ENCODE measurements at places on chromosomes 4 and X.

GRCh38 chr4:83011689-83012199 lies 1.1 kb upstream of the LIN54 start:
- DNase-seq = peak; percentile 25

DNA sequence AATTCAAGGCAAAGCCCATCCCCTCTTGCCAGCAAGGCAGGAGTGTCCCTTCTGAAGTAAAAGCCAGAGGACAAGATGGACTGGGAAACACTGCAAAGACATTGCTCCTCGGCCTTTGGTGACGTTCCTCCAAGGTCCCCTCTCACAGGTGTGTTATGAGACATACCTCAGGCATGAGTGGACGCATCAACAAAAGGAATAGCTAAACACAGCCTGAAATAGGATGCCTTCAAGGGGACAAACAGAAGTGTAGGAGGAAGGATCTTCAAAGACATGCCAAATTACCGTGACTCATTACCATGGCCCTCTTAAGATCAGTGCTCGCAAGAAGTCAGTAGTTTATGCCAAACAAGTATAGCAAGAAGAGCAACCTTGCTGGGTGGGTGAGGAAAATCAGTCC lies 6.0 kb upstream of the IDS start:
- no peak for DNase-seq

- DNase-seq = no peak
These were observed 172.2 kb downstream of the HHIP start for GRCh38 chr4:144818136-144818535.

DNA sequence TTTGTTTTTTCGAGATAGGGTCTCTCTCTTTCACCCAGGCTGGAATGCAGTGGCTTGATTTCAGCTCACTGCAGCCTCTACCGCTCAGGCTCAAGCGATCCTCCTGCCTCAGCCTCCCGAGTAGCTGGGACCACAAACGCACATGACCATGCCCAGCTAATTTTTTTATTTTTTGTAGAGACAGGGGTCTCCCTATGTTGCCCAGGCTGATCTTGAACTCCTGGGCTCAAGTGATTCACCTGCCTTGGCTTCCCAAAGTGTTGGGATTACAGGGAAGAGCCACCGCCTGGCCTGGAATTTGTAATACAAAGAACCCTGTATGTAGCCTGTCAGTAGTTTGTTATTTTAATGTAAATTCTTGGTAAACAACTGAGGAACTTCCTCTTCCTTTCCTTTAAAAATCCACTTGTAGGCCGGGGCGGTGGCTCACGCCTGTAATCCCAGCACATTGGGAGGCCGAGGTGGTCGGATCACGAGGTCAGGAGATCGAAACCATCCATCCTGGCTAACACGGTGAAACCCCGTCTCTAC lies 119.5 kb downstream of the PHKA2 start:
- DNase-seq = no peak

DNA sequence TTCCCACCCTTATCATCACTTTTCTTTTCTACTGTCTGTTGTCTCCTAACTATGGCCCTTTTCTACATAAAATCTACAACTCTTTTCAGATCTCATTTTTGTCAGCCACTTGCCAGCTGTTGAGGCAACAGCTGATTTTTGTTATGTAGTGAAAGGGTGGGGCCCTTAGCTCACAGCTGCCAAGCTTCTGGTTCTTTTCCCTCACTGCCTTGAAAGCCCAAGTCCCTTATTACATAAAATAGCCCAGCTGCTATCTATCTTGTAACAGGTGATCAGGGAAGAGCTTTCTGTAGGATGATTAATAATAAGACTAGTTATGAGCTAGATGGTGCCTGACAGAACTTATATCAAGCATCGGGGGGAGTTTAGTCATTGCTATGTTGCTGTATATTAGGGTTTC lies 45.9 kb downstream of the ADGRL3 start:
- DNase-seq = no peak

DNA sequence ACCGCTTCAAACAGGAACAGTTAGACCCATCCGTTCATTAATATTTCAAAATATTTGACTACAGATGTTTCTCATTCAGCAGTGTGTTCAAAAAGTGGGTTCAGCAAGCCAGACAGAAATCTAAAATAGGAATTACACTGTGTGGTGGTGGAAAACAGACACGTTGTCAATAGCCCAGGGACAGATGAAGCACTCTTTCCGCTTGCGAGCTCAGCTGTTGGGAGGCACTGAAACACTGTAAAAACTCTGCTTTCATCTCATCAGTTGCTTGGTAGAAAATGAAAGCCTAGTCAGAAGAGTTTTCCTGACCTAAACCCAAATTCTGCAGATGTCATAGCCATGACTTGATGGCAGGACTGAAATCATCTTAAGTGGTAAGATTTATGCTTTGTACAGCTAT lies 38.5 kb downstream of the LRP2BP start:
- DNase-seq = no peak

GRCh38 chr4:54961357-54961975 lies 163.9 kb downstream of the KDR start:
- DNase-seq = no peak

- DNase-seq = no peak
These were observed 197.9 kb downstream of the IL13RA2 start for GRCh38 chrX:114819509-114819908.

GRCh38 chr4:39614487-39615162 lies 24.0 kb downstream of the SMIM14 start:
- DNase-seq = no peak

DNA sequence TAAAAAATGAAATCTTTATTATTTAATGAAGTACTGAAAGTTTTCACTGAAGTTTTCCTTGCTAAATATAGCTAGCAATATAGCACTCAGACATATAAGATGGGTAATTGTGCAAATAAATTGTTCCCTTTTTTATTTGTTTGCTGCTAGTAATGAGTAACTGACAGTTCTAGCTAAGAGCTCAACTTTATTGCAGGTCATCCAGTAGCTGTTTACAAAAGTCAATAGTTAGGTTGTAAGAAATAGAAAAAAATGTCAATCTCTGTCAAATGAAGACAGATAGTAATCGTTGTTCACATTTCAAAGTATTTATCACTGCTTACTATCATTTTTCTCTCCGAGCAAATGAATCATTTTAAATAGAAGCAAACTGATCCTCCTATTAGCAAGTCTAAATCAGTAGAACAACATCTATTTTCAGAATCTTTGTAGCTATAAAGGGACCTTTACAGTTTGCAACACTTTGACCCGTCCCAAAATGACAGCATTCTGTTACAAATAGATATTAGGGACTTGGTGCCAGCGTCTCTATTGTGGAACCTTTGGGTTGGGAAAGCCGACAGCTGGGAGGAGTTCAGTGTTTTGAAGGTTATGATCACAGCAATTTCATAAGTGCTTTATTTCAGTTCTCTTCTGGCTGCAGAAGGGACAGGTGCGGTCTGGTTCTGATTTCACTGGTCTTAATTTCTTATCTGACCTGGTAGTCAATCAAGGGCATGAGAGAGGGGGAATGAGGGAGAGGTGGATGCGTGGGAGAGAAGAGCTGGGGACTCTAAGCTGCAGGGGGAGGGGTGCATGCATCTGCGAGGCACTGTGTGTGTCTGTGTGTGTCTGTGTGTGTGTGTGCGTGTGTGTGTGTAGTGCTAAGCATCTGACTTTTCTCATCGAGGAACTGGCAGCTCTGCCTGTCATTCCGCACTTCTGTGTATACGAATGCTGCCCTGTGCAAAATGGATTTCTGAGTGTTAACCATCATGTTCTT lies 227.9 kb upstream of the PITX2 start:
- DNase-seq = no peak

GRCh38 chrX:111262086-111262485 lies 8.2 kb downstream of the CAPN6 start:
- no peak for DNase-seq

- no peak for DNase-seq
These were observed 10.4 kb upstream of the DRD5 start for GRCh38 chr4:9771034-9771433.

- peak; percentile 9 for DNase-seq
These were observed at the start of gene IGFBP7 for GRCh38 chr4:57109847-57110639. IGFBP7 (minus strand) TSS chr4:57110385; CDS start chr4:57110351, 34 bp downstream.

DNA sequence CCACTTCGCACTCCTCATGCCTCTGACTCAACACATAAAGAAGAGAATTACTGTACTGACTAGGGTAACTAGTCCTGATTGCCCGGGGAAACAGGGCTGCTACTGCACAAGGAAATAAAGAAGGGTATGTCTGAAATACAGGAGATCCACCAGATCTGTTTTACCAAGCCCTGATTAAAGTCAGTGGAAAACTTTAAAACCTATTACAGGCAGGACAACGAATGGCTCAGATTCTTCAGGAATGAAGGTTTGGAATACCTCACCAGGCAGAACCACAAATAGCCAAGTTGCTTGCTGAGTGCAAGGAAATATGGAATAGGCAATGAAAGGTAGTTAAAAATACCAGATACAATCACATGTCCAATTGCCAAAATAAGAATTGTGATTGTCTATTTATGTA lies 17.3 kb downstream of the LAMTOR3 start:
- no peak for DNase-seq

DNA sequence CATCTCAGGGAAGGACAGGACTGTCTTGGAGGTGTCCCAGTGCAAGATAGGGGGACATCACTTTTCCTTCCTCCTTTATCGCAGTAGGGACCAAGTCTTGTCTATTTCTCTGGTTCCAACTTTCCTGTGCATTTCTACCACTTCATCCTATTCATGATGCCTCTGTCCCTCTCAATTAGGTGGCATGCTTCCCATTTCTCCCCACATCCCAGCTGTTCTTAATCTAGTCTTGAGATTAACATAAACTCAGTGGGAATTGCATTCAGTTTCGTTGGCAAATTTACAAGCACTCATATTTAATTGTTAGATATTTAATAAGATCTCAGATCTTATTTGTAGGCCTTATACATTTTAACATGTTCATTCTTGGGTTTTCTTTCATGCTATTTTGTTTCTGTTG lies 15.7 kb upstream of the ODAM start:
- DNase-seq = no peak

DNA sequence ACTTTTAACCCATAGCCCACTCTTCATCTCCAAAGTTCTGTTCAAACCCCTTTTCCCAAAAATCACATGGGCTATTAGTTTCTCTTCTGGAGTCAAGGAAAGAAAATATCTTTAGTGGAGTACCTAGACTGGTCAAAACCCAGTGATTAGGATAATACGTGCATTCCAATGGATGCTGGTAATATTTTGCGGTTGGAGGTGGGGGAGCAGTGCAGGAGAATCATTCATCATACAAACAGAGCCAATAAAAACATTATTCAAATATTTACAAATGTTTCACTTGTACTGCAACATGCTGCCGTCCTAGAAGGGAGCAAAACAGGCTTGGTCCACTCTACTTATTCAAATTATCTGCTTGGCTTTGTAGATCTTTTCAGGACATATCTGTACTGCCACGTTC lies 57.2 kb upstream of the RAB9B start:
- DNase-seq = no peak

GRCh38 chr4:173237152-173237551 lies 68.5 kb downstream of the GALNT7 start:
- DNase-seq = no peak

DNA sequence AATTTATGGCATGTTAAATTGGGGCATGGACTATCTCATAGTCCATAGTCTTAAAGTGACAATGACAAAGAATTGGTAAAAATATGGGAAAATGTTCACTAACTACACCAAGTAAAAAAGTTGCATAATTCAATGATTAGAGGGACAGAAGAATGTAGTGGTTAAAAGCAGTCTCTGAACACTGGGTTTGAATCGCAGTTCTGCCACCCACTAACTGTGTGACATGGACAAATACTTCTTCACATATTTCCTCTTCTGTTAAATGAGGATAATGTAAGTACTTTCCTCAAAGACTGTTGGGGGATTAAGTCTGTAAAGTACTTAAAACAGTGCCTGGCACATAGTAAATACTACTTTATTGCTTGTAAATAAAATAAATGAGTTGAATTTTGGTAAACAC lies 15.3 kb downstream of the COQ2 start:
- DNase-seq = no peak

- no peak for DNase-seq
These were observed 14.2 kb upstream of the CPE start for GRCh38 chr4:165364452-165365080.

- no peak for DNase-seq
These were observed 326.6 kb upstream of the F9 start for GRCh38 chrX:139203651-139204570.

DNA sequence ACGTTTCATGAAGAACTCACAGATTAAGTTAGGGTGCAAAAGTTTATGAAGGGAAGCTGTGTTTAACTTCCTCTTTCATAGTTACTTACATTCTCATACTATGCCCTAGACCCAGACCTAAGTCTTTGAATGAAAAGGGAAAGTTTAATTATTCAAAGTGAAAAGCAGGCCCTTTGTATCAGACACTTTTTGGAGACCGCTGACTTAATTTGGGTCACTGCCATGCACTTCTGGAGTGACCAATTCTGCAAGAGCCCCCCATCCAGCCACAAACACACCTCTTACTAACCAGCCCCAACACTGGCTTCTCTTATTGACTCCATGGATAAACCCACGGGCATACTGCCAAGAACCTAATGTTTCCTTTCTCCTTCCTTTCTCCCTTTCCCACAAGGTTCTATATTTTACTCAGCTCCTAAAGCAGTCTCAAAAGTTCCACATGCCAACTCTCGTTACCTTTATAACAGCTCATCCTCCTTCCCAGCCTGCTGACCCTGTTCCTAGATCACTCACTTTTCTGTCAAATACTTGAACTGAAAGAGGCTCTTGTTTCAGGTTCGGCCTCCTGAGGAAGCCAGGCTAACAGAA lies 34.5 kb downstream of the ABCE1 start:
- DNase-seq = no peak

DNA sequence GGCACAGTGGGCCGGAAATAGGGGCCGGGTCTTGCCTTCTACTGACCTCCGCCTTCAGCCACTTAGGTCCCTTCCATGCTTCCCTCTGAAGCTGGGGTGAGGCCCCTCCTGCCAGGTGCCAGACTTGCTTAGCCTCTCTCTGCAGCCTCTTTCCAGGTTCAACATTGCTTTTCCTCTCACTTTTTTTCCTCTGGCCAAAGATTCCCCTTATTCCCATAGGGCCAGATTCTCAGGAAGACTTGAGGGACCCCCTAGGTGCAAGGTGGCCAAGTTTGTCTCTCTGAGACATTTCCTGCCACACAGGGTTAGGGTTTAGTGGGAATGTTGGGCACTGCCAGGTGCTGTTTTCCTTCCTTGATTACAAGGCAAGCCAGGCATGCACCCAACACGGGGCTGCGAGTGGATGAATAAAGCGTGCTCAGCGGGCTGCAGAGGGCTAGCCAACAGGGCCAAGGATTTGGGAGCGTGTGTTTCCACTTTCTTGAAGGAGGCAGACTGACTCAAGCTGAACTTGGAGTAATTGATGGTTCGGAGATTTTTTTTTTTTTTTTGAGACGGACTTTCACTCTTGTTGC lies 7.6 kb upstream of the GJB1 start:
- no peak for DNase-seq

- peak; percentile 48 for DNase-seq
These were observed 29.5 kb upstream of the IRF2 start for GRCh38 chr4:184503869-184504300.

DNA sequence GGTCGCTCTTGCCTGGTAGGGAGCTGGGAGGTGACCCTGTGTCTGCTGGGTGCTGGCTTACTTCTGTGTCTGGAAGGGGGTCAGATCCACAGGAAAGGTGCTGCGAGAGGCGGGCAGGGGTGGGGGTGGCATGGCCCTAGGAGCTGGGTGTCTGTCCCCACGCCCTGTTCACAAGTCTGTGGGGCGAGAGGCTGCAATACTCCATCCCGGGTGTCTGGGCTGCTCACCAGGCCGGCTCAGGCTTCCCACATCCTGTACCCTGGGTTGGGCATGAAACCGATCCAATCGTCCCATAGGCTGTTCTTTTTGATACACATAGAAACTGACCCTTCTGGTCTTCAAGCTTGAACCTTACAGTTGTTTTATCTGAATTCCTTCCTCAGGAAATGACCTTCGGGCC lies 993 bp upstream of the CTAG2 start:
- DNase-seq = no peak
